ENCODE measurements at places on chromosomes 16 and 17.

DNA sequence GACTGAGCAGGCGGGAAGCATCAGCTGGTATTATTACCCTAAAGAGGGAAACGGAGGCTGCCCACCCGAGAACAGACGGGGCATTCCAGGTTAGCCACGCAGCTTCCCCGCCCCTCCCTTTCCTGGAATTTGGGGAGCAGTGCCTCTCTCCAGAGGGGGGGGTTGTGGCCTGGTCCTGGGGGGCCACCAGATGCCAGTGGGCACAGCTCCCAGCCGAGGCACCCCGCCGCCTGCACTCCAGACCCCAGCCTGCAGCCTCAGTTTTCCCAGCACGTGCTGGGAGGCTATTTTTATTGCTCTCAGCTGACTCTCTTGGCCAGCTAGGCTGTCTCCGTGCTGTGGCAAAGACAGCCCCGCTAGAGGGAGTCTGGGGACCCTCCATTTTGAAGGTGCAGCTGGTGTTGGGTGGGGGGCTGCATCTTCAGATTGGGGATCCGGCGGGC lies 62.7 kb upstream of the GSE1 start:
- no peak for DNase-seq

DNA sequence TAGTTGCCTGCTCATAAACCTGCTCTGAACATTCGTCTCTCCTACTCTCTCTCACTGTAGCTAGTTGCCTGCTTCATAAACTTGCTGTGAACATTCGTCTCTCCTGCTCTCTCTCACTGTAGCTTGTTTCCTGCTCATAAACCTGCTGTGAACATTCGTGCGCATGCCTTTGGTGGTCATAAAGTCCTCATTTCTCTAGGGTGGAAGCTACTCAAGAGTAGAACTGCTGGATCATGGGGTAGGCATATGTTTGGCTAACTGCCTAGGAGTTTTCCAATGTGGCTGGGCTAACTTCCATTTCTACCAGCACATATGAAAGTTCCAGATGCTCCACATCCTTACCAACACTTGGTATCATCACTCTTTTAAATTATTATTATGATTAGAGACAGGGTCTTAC lies 174.6 kb upstream of the RPH3AL start:
- no peak for DNase-seq

DNA sequence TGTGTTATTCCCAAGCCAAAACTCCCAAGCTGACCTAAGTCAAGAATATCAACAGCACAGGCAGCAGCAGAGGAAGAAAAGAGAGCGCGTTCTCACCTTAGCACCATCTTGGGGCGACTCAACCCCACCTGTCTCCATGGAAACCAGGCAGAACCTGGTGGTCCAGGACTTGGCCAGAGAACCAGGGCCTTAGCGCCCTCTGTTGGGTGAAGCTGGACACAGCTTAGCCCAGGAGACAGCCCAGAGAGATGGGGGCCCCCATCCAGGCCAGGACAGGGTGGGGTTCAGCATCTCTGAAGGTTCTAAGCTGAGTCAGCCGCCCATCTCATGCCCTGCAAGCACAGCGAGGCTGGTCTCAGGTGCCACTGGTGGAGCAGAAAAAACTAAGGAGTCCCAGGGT lies 60.1 kb upstream of the TMEM132E start:
- DNase-seq = no peak

DNA sequence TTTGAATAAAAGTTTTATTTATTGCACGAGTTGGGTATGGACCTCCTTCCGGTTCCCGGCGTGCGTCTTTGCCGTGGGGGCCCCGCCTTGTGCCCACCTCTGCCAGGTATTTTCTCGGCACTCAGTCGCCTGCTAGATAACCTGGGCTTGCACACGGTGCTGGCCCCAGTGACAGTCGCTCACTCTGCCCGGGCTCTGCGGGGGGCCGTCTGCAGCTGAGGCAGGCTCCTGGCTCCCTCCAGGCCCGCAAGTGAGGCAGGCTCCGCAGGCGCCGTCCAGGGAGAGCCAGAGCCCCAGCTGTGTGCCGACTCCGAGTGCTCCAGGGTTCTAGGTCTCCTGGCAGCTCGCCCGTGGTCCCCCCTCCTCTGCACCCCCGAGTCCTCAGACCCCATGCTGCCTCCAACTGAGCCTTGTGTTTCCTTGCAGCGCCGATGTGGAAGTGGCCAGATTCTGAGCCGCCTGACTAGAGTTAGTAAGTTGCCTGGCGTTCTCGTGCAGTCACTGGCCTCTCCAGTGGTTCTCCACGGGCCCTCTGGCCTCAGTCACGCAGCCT lies 54.7 kb upstream of the PVALEF start:
- no peak for DNase-seq

DNA sequence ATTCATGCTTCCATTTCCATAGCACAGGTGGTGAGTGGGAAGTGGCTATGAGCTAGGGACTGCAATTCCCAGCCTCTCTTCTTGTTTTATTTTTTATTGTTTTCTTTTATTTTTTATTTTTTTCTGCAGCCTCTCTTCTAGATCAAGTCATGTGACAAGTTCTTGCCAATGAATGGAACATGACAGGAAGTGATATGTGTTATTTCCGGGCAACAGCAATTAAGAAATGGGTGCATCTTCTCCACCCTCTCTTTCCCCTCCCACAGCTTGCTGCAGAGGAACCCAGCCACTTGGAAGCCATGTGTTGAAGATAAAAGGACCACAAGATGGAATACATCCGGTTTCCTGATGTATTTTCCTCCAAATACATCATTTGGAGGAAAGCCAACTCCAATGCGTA lies 23.6 kb downstream of the IRX5 start:
- no peak for DNase-seq

GRCh38 chr17:74454197-74455024 lies 12.0 kb upstream of the CD300A start:
- no peak for DNase-seq

GRCh38 chr17:14748036-14748710 lies 447.3 kb downstream of the HS3ST3B1 start:
- DNase-seq = no peak

DNA sequence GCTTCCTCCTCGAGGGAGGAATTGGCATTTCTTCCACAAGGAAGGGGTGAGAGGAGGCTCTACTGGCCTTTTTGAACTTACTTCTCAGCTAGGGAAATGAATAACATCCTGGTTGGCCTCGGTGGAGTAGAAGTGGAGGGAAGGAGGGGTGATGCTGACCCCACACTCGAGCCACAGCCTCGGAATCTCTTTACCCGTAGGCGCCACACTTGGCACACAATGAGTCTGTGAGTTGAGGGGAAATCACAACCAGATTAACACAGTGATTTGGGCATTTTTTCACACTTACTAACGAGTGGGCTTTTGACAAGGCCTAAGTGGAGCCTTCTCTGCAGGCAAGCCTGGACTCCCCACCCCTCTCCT lies 47.3 kb upstream of the TBX2 start:
- no peak for DNase-seq

DNA sequence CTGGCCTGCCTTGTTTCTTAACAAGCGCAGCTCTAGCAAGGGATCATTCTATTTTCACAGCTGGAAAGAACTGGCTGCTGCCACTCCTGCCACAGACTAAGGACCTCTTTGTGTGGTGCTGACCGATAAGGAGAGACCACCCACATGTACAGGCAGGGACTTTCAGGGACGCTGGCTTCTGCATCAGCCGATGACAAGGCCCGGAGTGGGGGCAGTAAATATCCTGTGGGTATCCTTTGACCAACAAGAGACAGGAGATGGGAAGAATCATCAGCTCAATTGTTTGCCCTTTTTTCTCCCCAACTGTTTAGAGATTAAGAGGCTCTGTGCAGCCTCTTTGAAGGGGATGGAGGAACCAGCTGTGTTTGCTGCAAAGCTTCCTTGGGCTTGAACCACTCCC lies 9.2 kb upstream of the ITPRIPL2 start:
- DNase-seq = no peak

DNA sequence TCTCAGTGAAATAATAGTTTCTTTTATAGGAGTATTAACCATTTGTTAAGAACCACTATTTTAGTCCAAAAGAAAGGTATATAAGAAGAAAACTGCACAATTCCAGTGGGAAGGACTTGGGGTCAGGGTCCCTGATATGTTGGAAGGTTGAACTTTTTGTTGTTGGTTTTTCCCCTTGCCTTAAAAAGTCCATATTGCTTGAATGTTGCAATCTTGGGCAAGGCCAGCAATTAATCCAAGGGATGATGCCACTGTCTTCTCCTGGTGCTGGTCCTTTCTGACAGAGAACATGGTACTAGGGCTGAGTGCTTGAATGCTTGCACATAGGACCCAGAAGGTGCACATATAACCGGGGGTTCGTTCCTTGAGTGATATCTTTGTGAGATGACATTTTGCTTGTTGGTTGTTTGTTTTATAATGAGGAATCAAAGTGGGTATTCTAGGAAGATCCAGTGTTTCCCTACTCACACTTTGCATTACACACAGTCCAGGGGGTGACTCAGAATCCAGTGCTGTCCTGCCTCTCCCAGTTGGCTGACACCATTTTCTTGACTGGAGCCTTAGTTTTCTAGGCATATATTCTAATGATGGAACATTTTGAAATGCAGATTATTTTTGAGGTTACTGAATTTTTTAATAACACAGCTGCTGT lies 54.9 kb downstream of the SIAH1 start:
- no peak for DNase-seq
